Sigmoid colon (tissue), 7 donors: ENCODE measurements at places on chromosomes 2 and 18. TPM values are rescaled to one million over a fixed set of nuclear protein-coding genes. Genes with fewer than 3 reads are reported as not detected.
A peak's percentile ranks its signal among the peaks of the same experiment; 100 is the strongest.

DNA sequence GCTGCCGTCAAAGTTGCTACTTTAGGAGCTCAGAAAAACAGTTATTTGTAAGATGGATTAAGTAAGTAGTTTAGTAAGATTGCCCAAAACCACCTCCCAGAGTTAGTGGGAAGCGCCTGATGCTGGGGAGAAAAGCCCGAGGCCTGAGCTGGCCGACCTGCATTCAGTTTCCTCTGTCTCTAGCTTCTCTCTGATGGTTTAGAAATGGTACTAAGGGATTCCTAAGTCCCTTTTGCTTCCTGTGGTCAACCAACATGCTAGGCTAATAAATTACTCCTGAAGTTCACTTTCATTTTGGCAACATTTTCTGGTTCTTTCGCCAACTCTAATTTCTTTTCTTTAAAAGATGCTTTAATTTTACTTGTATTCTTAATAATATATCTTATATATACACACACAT, 60.1 kb downstream of the ASAP2 start:
- H3K27me3 ChIP-seq, result no peaks in the 10 kb centered on the region
- H3K4me1 ChIP-seq, result peaks cover 46% of the 10 kb centered on the region
- no peaks in the 10 kb centered on the region for H3K36me3 ChIP-seq
- no peak for DNase-seq

GRCh38 chr2:102083393-102083703, 59.2 kb upstream of the IL1R1 start:
- H3K4me1 ChIP-seq, result no peaks in the 10 kb centered on the region
- no peak overlapping the region for H3K27ac ChIP-seq
- H3K36me3 ChIP-seq, result no peaks in the 10 kb centered on the region

Gene AKAIN1
- polyA plus RNA-seq, result 0.32 TPM

Gene CD226
- under 0.01 TPM for polyA plus RNA-seq

GRCh38 chr2:71922499-71923142, 225.0 kb downstream of the CYP26B1 start:
- peaks cover 22% of the 10 kb centered on the region for H3K4me1 ChIP-seq
- no peaks in the 10 kb centered on the region for H3K36me3 ChIP-seq
- no peaks in the 10 kb centered on the region for H3K27me3 ChIP-seq
- no peak for DNase-seq

GRCh38 chr2:79915455-79915854, 389.1 kb downstream of the LRRTM1 start:
- no peak for DNase-seq
- no peaks in the 10 kb centered on the region for H3K4me1 ChIP-seq
- H3K36me3 ChIP-seq, result no peaks in the 10 kb centered on the region
- H3K4me3 ChIP-seq, result no peak overlapping the region
- H3K27me3 ChIP-seq, result no peaks in the 10 kb centered on the region

GRCh38 chr2:222672068-222672401, 577 bp downstream of the MOGAT1 start:
- H3K27me3 ChIP-seq, result peaks cover 6% of the 10 kb centered on the region
- H3K27ac ChIP-seq, result no peak overlapping the region
- peak overlapping the region; percentile 47 for H3K4me3 ChIP-seq
- no peak for DNase-seq

DNA sequence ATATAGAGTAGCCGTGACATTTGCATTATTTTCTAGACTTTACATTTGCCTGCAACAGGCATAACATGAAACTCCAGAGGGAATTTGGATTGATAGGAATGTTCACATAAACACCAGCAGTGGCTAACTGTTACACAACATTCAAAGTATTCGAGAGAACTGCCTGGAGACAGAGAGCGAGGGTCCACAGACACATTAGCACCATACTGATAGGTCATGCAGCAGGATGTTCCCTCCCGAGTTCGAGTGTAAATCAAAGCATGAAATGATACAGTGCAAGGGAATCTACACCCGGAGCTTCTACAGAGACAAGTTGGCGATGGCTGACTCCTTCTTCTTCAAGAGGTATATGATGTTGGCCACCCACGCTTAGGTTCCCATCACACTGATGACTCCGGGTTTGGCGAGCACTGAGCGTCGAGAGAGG, 89.5 kb downstream of the COL6A3 start:
- H3K27me3 ChIP-seq, result no peaks in the 10 kb centered on the region

DNA sequence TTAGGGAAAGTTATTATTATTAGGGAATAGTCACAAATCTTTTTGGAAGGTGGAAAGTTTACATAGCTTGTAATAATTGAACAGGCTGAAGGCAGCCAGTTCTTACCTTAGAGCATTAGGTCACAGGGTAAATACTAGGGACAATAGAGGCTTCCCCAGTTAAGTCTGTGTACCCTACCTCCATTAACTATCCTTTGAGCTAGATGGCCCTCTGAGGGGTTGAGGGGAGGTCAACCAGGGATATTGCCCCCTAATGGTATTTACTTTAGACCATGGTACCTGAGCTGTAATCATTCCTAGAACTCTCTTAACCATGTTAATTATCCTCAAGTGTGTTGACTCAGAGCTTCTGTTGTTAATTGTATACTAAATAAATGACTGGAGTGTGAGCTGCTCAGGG, 120.5 kb upstream of the SCN7A start:
- H3K4me3 ChIP-seq, result no peak overlapping the region
- no peaks in the 10 kb centered on the region for H3K36me3 ChIP-seq
- H3K4me1 ChIP-seq, result no peaks in the 10 kb centered on the region
- H3K27me3 ChIP-seq, result no peaks in the 10 kb centered on the region
- no peak for DNase-seq

GRCh38 chr18:33833842-33834241, 255.8 kb downstream of the ASXL3 start:
- H3K4me1 ChIP-seq, result no peaks in the 10 kb centered on the region
- H3K27ac ChIP-seq, result no peak overlapping the region
- H3K4me3 ChIP-seq, result no peak overlapping the region
- no peaks in the 10 kb centered on the region for H3K27me3 ChIP-seq
- no peak for DNase-seq

- H3K27ac ChIP-seq, result no peak overlapping the region
- H3K36me3 ChIP-seq, result no peaks in the 10 kb centered on the region
- H3K4me1 ChIP-seq, result no peaks in the 10 kb centered on the region
- no peaks in the 10 kb centered on the region for H3K27me3 ChIP-seq
- no peak overlapping the region for H3K4me3 ChIP-seq
- DNase-seq, result no peak
Observed at GRCh38 chr2:212237350-212238095, 301.1 kb downstream of the ERBB4 start.

DNA sequence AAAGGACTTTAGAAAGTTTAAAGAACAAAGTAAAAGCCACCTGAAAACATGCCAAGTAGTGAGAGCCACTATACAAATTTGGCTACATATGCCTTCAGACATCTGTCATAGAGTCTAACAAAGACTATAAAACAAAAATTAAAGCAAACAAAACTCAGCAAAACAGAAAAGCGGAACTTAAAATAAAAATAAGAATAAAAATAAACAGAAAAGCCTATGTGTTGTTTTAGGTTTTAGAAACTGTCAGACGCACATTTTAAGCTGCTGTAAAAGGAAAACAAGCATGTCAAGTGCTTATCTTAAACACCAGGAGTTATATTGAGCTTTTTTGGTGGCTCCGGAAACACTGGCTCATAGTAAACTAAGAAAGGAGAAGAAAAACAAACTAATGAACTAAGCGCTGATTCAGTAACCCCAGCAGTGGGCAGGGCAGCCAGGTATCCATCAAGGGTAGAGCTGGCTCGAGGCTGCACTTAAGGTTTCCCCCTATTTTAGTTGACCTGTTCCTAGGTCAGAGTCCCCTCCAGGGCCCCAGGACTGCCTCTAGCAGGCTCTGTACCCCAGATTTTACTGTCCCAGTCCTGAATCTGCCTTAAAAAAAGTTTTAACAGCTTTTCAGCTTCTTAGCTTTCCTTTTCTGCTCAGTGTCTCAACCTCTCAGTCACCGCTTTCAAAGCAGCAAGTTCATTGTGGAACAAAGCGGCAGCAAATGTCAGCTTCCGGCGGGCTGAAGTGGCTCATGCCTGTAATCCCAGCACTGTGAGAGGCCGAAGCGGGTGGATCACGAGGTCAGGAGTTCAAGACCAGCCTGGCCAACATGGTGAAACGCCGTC, 15.4 kb upstream of the RMC1 start:
- DNase-seq, result no peak
- H3K27me3 ChIP-seq, result no peaks in the 10 kb centered on the region
- peak overlapping the region; percentile 29 for H3K27ac ChIP-seq
- no peaks in the 10 kb centered on the region for H3K36me3 ChIP-seq

DNA sequence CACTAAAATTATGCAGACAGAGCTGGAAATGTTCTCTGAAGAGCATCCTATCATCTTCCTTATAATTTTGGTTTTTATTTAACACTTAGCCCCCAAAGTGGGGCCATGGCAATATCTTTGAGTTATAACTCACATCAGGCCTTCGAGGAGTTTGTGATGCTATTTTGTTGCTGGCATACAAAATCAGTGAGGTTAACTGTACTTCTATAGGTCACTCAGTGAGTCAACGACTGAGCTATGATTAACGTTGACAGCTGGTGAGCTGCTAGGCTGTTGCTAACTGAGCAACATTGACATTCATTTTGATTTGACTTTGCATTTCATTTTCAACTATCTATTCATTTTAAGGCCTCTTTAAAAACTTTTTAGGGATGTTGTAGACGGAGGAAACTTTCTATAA, 50.0 kb downstream of the GPD2 start:
- no peaks in the 10 kb centered on the region for H3K4me1 ChIP-seq
- H3K27me3 ChIP-seq, result no peaks in the 10 kb centered on the region
- no peaks in the 10 kb centered on the region for H3K36me3 ChIP-seq
- no peak overlapping the region for H3K27ac ChIP-seq

- peaks cover 13% of the 10 kb centered on the region for H3K4me1 ChIP-seq
- H3K36me3 ChIP-seq, result no peaks in the 10 kb centered on the region
- H3K27me3 ChIP-seq, result no peaks in the 10 kb centered on the region
- no peak for DNase-seq
- H3K27ac ChIP-seq, result no peak overlapping the region
Observed at GRCh38 chr2:147045113-147045512, 799.7 kb upstream of the ACVR2A start.

- no peaks in the 10 kb centered on the region for H3K27me3 ChIP-seq
- no peak for DNase-seq
- peak overlapping the region; percentile 67 for H3K27ac ChIP-seq
Observed at GRCh38 chr2:189022492-189022891, 48.3 kb downstream of the COL3A1 start.

DNA sequence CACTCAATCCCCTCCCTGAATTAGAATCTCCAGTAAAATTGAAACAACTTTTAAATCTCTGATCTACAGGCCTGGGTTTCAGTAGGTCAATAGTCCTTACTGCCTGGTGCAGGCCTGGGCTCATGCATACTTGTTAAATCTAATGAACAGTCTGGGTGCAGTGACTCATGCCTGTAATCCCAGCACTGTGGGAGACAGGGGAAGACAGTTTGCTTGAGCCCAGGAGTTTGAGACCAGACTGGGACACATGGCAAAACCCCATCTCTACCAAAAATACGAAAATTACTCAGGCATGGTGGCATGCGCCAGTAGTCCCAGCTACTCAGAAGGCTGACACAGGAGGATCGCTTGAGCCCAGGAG, 94.7 kb upstream of the SP3 start:
- H3K27ac ChIP-seq, result no peak overlapping the region
- H3K27me3 ChIP-seq, result no peaks in the 10 kb centered on the region
- H3K36me3 ChIP-seq, result no peaks in the 10 kb centered on the region
- no peak overlapping the region for H3K4me3 ChIP-seq
- no peaks in the 10 kb centered on the region for H3K4me1 ChIP-seq
- DNase-seq, result no peak

Gene MYOM1
- polyA plus RNA-seq, result 3.3 TPM

Gene DHRS9
- 57.1 TPM for polyA plus RNA-seq

DNA sequence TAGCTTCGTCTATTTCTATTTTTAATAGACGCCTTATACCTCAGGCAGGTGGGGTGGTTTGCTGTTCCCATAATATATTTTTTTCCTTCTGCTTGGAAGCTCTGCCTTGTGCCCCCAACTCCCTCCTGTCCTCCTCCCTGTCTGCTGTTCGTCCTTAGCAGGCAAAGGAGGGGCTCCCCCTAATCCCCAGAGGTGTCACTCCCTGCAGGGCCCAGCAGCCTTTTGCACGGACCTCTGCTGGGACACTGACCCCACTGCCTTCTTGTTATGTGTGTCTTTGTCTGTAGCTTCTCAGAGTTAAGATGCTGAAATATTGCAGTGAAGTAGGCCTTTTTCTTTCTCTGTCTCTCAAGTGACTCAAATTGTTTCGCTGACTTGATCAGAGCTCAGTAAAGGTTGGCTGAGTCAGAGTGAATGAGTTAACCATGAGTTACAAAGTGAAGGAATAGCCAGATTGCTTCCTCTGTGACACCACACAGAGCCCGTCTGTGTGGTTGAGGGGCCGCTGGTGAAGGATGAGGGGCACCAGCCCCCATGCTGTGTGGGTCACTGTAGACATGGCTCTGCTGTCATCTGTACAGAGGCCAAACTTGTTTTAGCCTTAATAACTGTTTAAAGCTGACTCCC, 47.7 kb downstream of the PRKCE start:
- peak overlapping the region; percentile 78 for H3K27ac ChIP-seq
- peaks cover 28% of the 10 kb centered on the region for H3K4me1 ChIP-seq
- H3K4me3 ChIP-seq, result no peak overlapping the region
- H3K36me3 ChIP-seq, result no peaks in the 10 kb centered on the region
- H3K27me3 ChIP-seq, result no peaks in the 10 kb centered on the region

Gene DIPK1C
- not detected for polyA plus RNA-seq

DNA sequence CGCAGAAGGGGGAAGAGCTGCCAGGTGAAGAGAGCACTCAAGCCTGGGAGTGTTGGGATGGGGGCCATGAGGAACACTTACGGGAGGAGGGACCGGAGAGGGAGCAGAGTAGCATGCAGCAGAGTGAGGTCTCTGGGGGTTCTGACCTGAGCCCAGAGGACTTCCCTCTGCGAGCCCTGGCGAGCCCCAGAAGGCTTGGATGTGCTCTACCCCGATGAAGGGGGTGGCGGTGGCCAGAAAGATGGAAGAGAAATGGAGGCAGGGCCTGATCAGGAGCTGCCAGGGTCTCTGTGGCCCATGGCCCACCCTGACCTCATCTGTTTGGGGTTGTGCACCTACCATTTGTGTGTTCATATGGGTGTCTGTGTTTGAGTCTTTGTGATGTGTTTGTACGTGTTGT, 42.0 kb downstream of the CROCC2 start:
- no peaks in the 10 kb centered on the region for H3K36me3 ChIP-seq
- H3K27me3 ChIP-seq, result no peaks in the 10 kb centered on the region
- H3K27ac ChIP-seq, result no peak overlapping the region
- DNase-seq, result peak; percentile 34
- H3K4me1 ChIP-seq, result no peaks in the 10 kb centered on the region

GRCh38 chr2:27685577-27685976, 21.9 kb downstream of the SLC4A1AP start:
- peaks cover 11% of the 10 kb centered on the region for H3K36me3 ChIP-seq
- no peak overlapping the region for H3K4me3 ChIP-seq
- H3K27me3 ChIP-seq, result no peaks in the 10 kb centered on the region
- no peak overlapping the region for H3K27ac ChIP-seq

- no peaks in the 10 kb centered on the region for H3K27me3 ChIP-seq
- H3K36me3 ChIP-seq, result peaks cover 10% of the 10 kb centered on the region
- no peak for DNase-seq
- H3K4me3 ChIP-seq, result no peak overlapping the region
- H3K27ac ChIP-seq, result no peak overlapping the region
Observed at GRCh38 chr2:61244694-61245093, 82.7 kb downstream of the C2orf74 start.
